ENCODE measurements at places on chromosomes 7 and 10. TPM values are rescaled to one million over a fixed set of nuclear protein-coding genes. Genes with fewer than 3 reads are reported as not detected.

NPFFR1 gene
- not detected for total RNA-seq

DNA sequence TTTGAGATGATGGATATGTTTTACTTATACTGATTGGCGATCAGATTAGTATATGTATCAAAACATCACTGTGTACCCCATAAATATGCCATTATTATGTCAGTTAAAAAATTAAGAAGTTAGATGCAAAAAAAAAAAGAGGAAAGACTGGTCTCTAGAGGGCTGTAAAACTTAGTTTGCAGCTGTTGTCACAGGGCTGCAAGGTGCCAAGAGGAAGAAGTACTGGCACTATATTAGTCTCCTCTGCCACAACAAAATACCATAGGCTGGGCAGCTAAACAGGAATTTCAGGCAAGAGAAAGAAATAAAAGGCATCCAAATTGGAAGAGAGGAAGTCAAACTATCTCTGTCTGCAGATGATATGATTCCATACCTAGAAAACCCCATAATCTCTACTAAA, 177.8 kb upstream of the PLPP4 start:
- H3K27me3 ChIP-seq: no peaks in the 10 kb centered on the region
- H3K36me3 ChIP-seq: no peaks in the 10 kb centered on the region
- no peak overlapping the region for H3K4me3 ChIP-seq
- DNase-seq: no peak
- H3K27ac ChIP-seq: no peak overlapping the region
- no peaks in the 10 kb centered on the region for H3K4me1 ChIP-seq

DNA sequence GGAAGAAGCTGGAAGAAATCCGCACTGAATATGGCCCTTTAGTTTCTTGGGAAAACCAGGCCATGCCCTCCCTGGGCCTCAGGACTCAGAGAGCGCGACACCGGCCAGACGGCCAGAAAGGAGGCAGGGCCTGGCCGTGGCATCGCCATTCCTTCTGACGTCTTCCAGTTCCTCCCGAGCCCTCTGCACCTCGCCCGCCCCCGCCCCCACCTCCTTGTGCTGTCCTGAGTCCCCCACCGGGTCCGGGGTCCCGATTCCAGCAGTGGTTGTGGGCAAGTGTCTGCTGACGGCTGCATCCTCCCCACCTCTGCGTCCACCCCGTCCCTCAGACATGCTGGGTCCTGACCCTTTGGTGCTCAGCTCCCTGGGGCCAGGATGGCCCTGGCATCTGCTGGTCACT, 312.1 kb upstream of the SHH start:
- DNase-seq: no peak
- H3K27ac ChIP-seq: no peak overlapping the region
- no peak overlapping the region for H3K4me3 ChIP-seq
- no peaks in the 10 kb centered on the region for H3K36me3 ChIP-seq

DNA sequence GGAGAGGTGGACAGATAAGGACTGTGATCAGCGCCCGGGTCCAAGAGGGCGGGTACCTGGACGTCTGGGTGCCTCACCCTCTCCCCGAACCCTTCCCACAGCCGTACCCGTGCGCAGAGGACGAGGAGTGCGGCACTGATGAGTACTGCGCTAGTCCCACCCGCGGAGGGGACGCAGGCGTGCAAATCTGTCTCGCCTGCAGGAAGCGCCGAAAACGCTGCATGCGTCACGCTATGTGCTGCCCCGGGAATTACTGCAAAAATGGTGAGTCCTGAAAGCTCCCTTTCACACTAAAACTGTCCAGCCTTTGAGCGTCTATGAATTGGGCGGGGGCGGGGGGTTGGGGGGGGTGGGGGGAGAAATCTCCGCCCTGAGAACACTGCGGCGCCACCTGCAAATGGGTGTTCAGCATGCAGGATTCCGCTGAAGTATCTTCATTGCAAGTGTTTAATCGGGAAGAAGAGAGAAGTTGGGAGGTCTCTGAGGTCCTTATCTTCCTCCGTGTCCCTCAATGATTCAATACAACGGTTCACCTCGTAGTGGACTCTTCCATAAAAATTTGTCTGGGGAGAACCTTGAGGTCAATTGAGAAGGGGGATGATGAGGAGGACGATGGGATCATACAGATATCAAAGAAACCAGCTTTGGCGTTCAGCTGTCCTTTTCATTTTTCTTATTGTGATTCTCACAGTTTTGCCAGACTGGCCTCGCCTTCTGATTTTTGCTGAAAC, 906 bp downstream of the DKK1 start:
- peak; percentile 42 for DNase-seq
- H3K4me1 ChIP-seq: peaks cover 19% of the 10 kb centered on the region
- H3K4me3 ChIP-seq: peak overlapping the region; percentile 43
- H3K27ac ChIP-seq: no peak overlapping the region

HTR7 gene
- not detected for total RNA-seq

DNA sequence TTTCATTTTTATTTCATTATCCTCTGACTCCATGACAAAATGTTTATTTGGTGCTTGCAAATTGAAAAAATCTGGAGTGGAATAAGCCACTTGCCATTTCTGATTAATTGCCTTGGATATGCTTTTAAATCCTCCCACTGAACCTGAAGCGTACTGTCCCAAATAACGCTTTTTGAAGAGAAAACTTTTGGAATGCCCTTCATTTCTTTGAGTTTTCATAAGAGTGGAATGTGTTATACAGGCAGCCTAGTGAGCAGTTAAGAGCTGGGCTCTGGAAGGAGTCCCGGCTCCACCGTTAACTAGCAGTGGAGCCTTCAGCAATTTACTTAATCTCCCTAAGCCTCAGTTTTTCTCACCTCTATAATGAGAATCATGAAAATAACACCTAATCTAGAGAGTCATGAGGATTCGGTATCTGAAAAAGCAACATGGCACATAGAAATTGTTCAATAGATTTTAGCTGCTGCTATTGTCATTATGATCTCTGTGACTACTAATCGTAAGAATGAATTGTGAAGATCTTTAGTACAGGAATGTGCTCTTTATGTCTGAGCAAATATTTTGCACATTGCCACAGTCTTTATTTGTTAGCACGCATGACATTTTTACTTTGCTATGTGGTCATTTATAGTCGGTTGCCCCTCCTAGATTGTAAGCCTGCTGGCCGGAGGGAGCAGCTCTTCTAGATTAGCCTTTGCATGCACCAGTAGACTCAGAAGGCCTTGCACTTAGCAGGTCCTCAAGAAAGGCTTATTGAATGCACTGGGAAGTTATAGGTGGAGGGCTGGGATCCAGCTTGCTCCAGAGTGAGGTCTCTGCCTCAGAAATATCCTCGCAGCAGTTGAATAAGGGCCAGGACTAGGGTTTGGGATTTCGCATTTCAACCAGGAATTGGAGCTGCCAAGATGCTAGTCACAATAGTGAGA, 59.4 kb downstream of the PLCE1 start:
- H3K36me3 ChIP-seq: no peaks in the 10 kb centered on the region
- DNase-seq: no peak
- H3K4me3 ChIP-seq: no peak overlapping the region
- no peaks in the 10 kb centered on the region for H3K27me3 ChIP-seq
- H3K27ac ChIP-seq: no peak overlapping the region

DNA sequence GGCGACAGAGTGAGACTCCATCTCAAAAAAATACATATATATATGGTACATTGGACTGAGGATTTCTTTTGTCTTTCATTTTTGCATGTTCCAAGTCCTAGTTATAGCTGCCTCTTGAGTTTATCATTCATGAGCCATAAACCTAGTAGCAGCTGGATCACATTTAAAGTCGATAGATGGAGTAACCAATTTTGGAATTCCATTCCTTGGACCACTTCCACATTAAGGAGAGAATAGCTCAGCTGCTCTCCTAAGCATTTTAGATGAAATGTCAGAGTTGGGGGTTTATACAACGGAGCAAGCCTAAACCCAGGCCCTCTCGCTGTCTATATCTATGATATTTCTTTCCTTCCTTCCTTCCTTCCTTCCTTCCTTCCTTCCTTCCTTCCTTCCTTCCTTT, 141.2 kb downstream of the LYZL1 start:
- H3K27ac ChIP-seq: no peak overlapping the region
- no peak for DNase-seq
- no peak overlapping the region for H3K4me3 ChIP-seq
- H3K4me1 ChIP-seq: no peaks in the 10 kb centered on the region
- H3K36me3 ChIP-seq: peaks cover 9% of the 10 kb centered on the region

DNA sequence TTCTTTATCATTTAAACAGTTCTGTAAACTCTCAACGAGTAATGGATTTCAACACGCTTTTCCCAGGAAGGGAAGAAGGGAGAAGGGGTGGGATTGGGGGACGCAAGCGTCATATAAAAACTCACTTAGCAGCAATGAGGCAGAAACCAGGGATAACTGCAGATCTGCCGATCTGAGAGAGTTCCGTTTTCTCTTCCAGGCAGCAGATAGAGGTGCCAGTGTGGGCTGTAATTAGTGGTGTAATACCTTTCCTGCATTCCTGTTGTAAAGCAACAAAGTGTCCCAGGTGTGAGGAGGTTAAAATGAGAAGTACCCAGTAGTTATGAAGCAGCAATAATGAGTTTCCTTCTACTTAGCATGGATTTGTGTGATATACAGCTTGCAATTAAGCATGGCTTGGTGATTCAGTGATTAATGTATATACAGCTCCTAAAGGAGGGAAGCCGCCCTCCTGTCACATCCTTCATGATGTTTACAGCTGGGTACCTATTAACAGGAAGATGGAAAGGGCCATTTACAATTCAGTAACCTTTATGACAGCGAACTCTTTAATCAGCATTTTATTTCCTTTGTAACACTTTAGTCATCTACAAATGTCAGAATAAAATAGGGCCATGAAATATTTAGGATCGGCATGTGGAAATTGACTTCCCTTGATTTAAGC, 271.9 kb downstream of the LRMDA start:
- no peaks in the 10 kb centered on the region for H3K4me1 ChIP-seq
- DNase-seq: no peak
- H3K36me3 ChIP-seq: no peaks in the 10 kb centered on the region
- H3K27ac ChIP-seq: no peak overlapping the region
- no peak overlapping the region for H3K4me3 ChIP-seq

MAP3K8 gene
- 2.2 TPM for total RNA-seq

CPA2 gene
- total RNA-seq: 65.8 TPM

- peaks cover 17% of the 10 kb centered on the region for H3K4me1 ChIP-seq
- no peaks in the 10 kb centered on the region for H3K36me3 ChIP-seq
- H3K27me3 ChIP-seq: no peaks in the 10 kb centered on the region
- no peak overlapping the region for H3K4me3 ChIP-seq
- DNase-seq: no peak
Measured at GRCh38 chr10:74011017-74011416, 13.1 kb downstream of the VCL start.

- DNase-seq: no peak
- H3K27me3 ChIP-seq: no peaks in the 10 kb centered on the region
- H3K27ac ChIP-seq: peak overlapping the region; percentile 92
- peaks cover 30% of the 10 kb centered on the region for H3K36me3 ChIP-seq
- peaks cover 33% of the 10 kb centered on the region for H3K4me1 ChIP-seq
- H3K4me3 ChIP-seq: peak overlapping the region; percentile 92
Measured at GRCh38 chr7:100088095-100088620, 611 bp upstream of the COPS6 start.

GRCh38 chr7:116801092-116801710, 61.2 kb upstream of the CAPZA2 start:
- DNase-seq: no peak
- H3K4me3 ChIP-seq: no peak overlapping the region
- no peaks in the 10 kb centered on the region for H3K36me3 ChIP-seq
- no peak overlapping the region for H3K27ac ChIP-seq

GRCh38 chr10:3045471-3046209, 21.7 kb upstream of the PFKP start:
- H3K4me3 ChIP-seq: no peak overlapping the region
- no peaks in the 10 kb centered on the region for H3K36me3 ChIP-seq
- peak overlapping the region; percentile 67 for H3K27ac ChIP-seq
- H3K4me1 ChIP-seq: peaks cover 10% of the 10 kb centered on the region
- H3K27me3 ChIP-seq: no peaks in the 10 kb centered on the region

GRCh38 chr10:90947030-90947960, 26.4 kb upstream of the ANKRD1 start:
- no peaks in the 10 kb centered on the region for H3K4me1 ChIP-seq
- no peak overlapping the region for H3K27ac ChIP-seq
- DNase-seq: no peak
- H3K4me3 ChIP-seq: no peak overlapping the region
- H3K36me3 ChIP-seq: no peaks in the 10 kb centered on the region

TMEM213 gene
- total RNA-seq: not detected

NAPEPLD gene
- 38.8 TPM for total RNA-seq

DNA sequence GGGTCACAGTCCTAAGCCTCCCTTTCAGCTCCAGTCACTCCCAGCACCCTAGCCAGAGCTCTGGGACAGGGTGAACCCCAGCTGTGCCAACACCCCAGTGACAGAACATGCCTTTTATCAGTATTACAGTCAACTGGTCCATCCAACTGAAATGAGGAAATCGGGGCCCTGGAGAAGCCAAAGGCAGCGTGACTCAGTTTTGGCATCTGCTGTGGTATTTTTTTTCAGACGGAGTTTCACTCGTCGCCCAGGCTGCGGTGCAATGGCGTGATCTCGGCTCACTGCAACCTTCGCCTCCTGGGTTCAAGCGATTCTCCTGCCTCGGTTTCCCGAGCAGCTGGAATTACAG, 3.4 kb upstream of the CLDN15 start:
- H3K4me3 ChIP-seq: no peak overlapping the region
- H3K27me3 ChIP-seq: no peaks in the 10 kb centered on the region
- peaks cover 52% of the 10 kb centered on the region for H3K36me3 ChIP-seq

GRCh38 chr7:159210581-159211235, 66.0 kb upstream of the VIPR2 start:
- no peak overlapping the region for H3K4me3 ChIP-seq
- H3K4me1 ChIP-seq: peaks cover 14% of the 10 kb centered on the region
- H3K27ac ChIP-seq: no peak overlapping the region

All from stomach (tissue), 19 donors.